ENCODE measurements at places on chromosomes 16 and 17. TPM values are rescaled to one million over a fixed set of nuclear protein-coding genes. Genes with fewer than 3 reads are reported as not detected.

DNA sequence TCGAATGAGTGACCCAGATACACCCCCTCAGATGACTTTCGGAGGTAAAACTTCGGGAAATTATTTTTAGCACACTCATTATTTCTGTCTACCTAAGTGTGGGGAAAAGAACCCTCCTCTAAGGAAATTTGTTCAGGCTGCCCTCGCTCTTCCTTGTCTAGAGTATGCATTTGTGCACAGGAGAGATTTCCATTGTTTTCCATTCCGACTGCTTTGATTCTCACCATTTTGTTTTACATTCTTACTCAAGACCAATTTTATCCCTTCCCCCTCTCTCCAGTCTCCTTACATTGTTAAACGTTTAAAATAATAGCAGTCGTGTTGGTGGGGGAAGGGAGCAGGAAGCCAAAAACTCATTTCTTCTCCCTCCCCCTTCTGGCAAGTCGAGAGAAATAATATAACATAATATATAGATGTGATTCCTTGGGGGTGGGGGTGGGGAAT lies 1.5 kb upstream of the CHD3 start:
- no peak for DNase-seq

DNA sequence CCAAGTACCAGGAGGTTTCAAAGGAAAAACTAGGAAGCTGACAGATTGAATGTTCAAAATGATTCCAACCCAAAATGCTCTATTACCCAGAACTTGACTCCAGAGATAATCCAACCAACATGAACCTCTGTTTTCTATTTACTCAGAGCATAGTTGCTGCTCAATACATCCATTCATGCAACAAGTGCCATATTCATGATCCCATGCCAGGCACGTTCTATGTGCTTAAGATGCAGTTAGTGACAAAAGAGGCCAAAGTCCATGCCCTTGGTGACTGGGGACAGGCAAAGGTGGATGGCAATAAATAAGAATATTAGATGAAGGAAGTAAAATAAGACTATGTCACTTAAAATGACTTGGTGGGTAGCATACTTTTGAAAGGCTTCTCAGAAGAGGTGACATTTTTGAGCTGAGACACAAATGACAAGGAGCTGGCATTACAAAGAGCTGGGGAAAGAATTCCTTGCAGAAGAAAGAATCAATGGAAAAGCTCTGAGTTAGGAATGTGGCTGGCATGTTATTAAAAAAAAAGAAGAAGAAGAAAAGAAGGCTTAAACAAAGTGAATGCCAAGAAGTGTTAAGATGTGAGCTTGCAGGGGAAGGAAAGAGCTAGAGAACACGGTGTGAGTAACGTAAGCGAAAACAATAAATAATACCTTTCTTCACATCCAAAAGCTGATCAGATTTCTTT lies 34.5 kb downstream of the TOX3 start:
- no peak for DNase-seq

- DNase-seq, result no peak
These were observed 5.9 kb upstream of the UTP6 start for GRCh38 chr17:31907342-31907962.

Gene ARHGAP44
- total RNA-seq, result 3.2 TPM

Gene KRTAP4-9
- not detected for total RNA-seq

GRCh38 chr16:67766291-67766690 lies 40.1 kb downstream of the RANBP10 start:
- no peak for DNase-seq

- DNase-seq, result no peak
These were observed 330.0 kb upstream of the SOX9 start for GRCh38 chr17:71790791-71791190.

GRCh38 chr17:79781736-79782575 lies 4.0 kb downstream of the CBX2 start:
- DNase-seq, result no peak

GRCh38 chr17:45310380-45311324 lies 6.2 kb downstream of the MAP3K14 start:
- DNase-seq, result no peak

Gene ADAD2
- not detected for total RNA-seq

DNA sequence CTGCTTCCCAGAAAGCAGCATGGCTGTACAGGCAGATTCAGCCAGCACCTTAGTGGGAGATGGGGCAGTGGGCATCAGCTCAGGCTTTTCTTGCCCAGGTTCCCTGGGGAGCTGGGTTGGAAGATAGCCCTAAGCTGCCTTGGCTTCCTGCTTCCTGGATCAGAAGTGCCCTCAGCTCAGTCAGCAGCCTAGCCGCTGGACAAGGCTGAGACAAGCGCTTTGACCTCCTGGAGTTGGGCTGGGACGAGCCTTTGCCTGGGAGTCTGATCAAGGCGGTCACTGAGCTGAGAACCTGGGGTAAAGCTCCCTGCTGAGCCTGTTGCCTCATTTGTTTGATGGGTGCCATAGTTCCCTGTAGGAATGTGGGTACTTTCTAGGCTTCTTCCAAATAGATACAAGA lies 190.0 kb downstream of the RAB11FIP4 start:
- no peak for DNase-seq

Gene GUCY2D
- not detected for total RNA-seq

DNA sequence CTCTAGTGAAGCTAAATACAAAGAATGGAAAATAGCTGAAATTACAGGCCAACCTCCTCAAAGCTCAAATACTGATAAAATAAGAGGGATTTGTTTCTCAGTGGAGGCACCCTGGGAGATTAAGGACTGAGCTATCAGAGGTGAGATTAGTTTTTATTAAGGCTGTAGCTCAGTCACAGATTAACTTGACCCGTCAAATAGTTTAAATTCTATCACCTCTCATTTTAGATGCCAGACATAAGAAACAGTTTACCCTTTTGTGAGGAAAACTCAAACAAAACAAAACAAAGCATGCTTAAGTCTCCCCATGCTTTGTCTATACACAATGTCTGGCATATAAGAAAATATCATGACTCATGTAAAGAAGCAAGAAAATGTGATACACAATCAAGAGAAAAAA lies 208.3 kb upstream of the PMFBP1 start:
- DNase-seq, result no peak

- DNase-seq, result no peak
These were observed 114.0 kb downstream of the ZNF778 start for GRCh38 chr16:89331371-89332109.

DNA sequence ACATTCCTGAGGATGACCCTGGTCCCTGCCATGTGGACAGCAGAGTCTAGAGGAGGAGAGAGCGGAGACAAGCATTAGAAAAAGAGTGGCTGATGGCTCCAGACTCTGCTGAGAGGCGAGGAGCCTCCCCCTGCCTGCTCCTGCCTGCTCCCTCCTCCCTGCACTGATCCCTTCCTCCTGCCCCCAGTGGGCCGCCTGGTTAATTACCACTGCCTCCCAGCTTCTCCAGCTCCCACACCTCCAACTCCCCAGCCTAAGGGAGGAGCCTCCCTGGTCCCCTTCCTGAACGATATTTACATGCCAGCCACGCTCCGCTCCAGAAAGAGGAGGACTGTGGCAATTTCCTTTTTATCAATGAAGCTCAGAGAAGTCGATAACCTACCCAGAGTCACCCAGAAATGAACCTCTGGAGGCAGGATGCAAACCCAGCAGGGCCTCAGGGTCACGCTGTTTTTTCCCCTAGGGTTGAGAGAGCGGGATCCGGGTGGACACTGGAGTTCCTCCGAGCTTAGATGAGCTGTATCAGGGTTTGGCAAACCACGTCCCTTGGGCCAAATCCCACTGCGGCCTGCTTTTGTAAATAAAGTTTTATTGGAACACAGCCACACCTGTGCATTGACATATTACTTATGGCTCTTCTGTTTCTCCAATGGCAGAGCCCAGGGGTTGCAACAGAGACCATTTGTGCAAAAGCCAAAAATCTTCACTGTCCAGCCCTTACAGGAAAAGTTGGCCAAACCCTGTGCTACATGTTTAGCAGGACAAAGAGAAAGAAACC lies 27.1 kb upstream of the JPH3 start:
- no peak for DNase-seq

- no peak for DNase-seq
These were observed 130.2 kb upstream of the CHMP6 start for GRCh38 chr17:80861418-80861815.

Gene KCNJ12
- total RNA-seq, result 2.2 TPM

- no peak for DNase-seq
These were observed 6.2 kb upstream of the DUSP14 start for GRCh38 chr17:37483311-37484039.

- DNase-seq, result no peak
These were observed 2.6 kb upstream of the ST3GAL2 start for GRCh38 chr16:70441406-70441990.

DNA sequence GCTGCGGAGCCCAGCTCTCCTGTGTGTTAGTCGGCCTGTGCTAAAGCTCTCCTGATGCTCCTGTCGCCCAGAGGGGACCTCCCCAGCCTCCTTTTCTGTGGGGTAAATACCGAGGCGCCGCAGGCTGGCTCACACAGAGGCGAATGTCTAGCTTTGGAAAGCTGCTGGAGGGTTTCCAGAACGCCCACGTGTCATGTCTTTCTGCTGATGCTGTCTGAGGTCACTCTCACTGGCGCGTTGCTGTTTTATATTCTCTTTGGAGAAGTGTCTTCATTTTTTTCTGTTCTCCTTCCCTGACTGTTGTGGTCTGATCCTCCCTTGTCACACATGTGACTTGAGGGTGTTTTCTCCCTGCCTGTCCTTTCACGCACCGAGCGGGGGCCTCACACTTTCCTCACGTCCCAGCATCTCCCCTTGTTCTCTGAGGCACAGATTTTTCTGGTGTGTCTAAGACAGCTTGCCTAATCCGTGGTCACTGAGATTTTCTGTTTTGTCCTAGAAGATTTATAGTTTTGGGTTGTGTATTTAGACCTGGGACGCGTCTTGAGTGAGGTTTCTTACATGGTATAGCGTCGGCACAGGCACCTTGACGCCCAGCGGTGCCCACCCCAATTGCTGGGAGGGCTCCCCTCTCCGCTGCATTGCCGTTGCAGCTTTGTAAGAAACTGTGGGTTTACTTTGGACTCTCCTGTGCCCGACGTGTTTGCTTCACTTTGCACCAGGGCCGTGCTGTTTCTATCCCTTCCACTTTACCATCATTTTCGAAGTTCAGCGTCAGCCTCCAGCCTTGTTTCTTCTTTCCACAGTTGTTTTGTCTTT lies 92.1 kb upstream of the ZNF750 start:
- no peak for DNase-seq

Gene TMIGD1
- not detected for total RNA-seq

- DNase-seq, result no peak
These were observed 60.3 kb downstream of the IL21R start for GRCh38 chr16:27462200-27462845.

- no peak for DNase-seq
These were observed 187.8 kb downstream of the RAB11FIP4 start for GRCh38 chr17:31579265-31579664.

Gene NEK8
- 0.98 TPM for total RNA-seq

GRCh38 chr16:12126091-12126806 lies 149.7 kb downstream of the SNX29 start:
- DNase-seq, result no peak

Gene IL17C
- not detected for total RNA-seq

- DNase-seq, result no peak
These were observed 36.9 kb upstream of the MLKL start for GRCh38 chr16:74737521-74737920.

Gene KRTAP4-3
- total RNA-seq, result not detected

Gene CCL4
- total RNA-seq, result 15.0 TPM

GRCh38 chr17:67126983-67127382 lies 82.6 kb downstream of the CACNG1 start:
- DNase-seq, result no peak

DNA sequence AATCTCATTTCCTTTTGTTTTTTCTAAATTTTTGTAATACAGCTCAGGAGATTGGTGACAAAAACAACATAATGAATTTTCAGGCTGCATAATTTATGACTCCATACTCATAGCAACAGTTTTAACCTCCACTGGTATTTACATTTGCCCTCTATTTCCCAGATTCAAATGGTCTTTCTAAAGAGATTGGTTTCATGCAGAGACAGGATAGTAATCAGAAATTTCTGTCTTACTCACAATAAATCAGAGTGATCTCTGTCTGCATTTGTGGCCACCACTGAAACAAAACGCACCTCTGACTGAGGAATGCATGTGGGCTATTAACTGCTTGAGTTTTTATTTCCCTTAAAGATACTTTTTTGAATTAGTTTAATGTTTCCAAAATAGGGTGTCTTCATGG lies 1526.0 kb downstream of the CDH8 start:
- DNase-seq, result no peak

- no peak for DNase-seq
These were observed 287.3 kb downstream of the WWOX start for GRCh38 chr16:78386557-78387324.
